Fibroblast of skin of right biceps (primary cell): ENCODE measurements at places on chromosomes 4 and X.
A peak's percentile ranks its signal among the peaks of the same experiment; 100 is the strongest.

- DNase-seq = peak; percentile 9
These were observed 754.8 kb downstream of the RAB28 start for GRCh38 chr4:12729384-12729783.

GRCh38 chr4:123545667-123546572, 149.3 kb downstream of the SPRY1 start:
- DNase-seq = no peak

DNA sequence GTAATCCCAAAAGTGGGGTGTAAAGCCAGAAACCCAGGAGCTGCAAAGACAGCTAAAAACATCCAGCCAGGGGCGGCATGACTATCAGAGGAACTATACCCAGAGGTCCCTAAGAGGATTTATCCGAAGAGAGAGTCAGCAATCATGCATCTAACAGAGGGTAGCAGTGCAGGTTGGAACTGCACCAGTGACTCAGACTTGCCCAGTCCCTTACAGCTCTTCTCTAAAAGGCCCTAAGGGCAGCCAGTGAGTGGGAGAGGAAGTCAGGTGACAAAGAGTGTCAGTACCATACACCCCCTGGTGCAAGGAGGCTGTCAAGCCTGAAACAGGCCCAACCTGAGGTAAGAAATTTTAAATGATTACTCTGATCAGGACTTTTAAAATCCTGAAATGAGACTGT, 88.1 kb downstream of the CAMK2D start:
- peak; percentile 36 for DNase-seq

DNA sequence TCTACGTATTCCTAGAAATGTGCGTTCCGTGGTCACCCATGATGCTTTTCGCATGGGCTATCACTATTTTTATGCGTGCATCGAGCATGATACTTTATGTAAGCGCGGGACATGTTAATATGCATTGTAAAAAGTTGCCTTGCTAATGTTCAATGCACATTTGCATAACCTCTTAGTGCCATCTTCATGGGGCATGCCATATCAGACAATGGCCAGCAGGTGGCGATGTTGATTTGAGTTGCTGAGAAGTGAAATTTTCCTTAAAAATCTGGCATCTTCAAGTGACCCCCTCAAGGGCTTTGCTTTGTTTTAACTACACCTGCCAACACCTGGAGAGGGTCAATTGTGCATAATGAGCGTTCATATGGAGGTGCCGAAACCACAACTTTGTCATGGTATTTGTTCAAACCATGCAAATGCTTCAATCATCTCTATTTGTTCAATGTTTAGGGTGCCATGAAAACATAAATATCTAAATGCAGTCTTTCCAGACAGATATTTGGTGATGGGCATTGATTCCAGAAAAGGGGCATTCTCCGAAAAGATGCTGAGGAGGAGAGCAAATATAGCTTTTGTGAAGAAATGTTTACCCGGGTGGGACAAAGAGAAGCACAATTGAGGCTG, 833.9 kb upstream of the PRKX start:
- DNase-seq = peak; percentile 17

GRCh38 chrX:140664939-140665338, 44.6 kb upstream of the LINC00632 start:
- peak; percentile 18 for DNase-seq

DNA sequence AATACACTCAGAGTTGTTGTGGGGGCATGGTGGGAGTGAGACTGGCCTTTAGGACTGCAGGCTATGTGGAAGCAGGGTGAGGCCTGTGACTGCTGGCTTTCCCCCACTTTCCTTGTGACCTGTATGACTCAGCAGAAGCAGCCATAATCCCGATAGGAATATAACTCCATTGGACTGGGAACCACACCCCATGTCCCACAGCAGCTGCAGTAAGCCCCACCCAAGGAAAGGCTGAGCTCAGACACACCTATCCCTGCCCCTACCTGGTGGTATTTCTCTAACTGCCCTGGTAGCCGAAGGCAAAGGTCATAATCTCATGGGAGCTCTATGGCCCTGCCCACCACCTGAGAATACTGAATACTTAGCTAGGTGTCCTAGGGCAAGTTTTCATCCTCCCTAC, 169.3 kb downstream of the GC start:
- DNase-seq = no peak

- no peak for DNase-seq
These were observed 789.2 kb downstream of the KLHL13 start for GRCh38 chrX:117327373-117327772.

- no peak for DNase-seq
These were observed 46.0 kb upstream of the TMEM184C start for GRCh38 chr4:147571036-147571770.

GRCh38 chrX:70025464-70025863, 24.3 kb downstream of the AWAT2 start:
- DNase-seq = peak; percentile 43

DNA sequence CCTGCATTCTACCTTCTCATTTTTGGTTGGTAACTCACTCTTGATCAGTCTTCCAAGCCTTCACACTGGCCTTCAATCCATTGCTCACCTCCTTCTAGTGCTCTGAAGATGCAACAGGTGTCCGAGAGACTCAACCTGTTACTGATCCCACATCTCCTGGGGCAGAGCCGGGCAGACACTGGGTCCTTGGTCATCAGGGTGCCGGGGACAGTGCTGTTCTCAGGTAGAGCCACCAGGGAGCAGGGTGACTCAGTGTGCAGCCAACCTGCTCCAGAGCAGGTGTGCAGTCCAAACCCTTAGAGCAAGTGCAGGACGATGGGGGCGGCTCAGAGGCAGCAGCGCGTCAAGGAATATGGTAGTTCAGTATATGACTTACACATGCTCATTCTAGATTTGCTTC, 188.4 kb downstream of the DHX15 start:
- no peak for DNase-seq

DNA sequence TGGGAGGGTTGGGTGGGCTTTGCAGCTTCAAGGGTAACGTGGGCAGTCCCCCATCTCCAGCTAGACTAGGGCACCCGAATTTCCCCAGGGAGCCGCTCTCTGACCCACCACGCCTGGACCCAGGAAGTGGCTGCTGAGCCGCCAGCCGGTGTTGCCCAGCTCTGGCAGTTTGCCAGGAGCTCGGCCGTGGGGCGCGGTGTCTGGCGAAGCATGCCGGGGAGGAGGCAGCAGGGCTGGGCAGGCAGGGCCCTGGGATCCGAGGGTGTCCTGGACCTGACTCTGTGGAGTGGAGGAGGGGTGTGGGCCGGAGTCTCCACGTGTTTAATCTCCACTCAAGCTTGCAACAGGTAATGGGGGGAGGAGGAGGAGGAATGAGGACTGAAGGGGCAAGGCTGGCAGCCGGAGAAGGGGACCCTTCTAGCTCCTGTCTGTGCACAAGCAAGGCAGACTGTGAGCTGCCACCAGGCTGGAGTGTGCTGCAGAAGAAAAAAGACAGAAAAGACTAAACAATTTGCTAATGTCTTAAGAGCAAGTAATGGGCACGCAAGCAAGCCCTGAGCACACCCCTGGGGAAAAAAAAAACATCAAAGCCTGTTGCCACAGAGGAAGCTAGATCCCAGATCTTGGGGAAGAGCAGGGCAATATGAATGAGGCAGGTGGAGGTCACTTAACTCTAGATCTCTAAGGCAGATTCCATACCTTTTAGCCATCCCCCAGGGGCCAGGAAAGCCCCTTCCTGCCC, 2.4 kb downstream of the LONRF3 start:
- no peak for DNase-seq

DNA sequence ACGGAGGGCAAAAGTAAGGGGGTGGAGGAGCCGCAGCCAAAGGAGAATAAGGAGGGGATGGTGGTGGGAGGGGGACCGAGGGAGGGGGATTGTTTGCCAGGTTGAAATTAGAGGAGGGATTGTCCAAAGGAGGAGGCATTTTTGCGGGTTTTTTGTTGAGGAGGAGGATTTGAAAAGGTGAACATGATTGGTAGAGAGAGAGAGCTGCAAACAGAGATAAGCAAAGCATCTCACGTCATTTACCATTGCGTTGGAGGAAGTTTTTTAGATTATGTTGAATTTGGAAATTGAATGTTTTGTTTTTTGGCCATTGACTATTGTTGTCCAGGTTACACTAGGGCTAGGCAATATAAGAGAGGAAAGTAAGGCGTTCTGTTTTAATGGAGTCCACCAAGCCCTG, 54.5 kb upstream of the ABCB7 start:
- DNase-seq = no peak

GRCh38 chr4:27005501-27005900, 144.9 kb downstream of the STIM2 start:
- DNase-seq = peak; percentile 79

DNA sequence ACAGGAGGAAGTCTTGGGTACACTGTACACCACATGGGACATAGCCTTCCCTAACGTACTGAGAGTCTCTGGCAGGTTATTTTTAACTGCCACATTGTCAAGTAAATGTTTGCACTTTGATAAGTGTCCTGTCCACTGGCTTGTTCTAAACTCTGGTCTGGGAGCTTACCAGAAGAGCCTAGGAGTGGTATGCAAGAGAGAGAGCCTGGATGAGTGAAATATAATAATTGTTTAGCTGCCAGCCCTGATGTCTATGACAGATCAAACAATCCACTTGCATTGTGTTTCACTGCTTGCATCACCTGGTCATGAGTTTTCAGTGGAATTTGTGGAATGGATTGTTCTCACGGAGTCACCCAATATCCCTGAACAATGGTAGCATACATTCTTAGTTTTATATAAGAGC, 91.6 kb downstream of the SHROOM3 start:
- DNase-seq = peak; percentile 42

DNA sequence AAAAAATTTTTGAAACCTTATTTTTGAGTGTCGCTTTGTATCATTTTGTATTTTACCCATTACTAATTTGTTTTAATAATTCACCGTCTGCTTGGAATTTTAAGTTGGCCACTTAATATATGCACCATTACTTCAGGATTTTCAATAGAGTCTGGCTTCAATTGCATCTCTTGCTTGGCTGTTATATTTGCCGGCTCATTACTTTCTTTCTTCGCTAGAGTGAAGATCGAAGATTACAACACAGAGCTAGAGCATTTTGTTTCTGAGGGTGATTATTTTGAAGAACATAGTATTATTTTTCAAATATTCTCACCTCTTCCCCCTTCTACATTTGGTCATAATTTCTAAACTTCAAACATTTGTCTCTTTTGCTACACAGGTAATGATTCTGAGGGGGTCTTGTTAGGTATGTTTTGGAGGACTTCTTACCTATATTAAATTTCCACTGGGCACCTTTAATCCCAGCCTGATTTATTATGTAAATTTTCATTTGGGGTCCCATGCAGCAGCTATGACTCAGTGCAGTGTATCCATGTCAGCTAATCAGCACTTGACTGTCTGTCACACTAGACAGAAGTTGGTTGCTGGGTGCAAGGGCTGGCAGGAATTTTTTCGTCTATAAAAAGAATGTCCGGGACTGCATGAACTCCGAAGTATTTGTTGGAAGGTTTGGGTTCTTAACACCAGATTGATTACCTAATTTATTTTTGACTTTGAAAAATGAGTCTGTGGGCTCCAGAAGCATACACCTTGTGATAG, 18.6 kb downstream of the TBC1D1 start:
- no peak for DNase-seq

DNA sequence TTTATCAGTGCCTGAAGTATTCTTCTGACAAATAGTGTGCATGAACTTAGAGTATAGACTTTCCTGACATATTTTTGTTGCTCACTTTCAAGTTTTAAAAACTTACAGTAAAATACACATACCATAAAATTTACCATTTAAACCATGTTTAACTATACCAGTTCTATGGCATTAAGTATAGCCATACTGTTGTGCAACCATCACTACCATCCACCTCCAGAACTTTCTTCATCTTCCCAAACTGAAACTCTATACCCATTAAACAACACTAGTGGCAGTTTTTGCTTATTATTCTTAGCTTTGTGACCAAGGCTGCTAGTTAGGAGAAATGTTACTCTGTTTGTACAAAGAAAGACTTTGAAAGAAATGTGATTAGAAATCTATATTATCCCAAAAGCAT, 25.8 kb downstream of the ATP7A start:
- DNase-seq = no peak

- DNase-seq = no peak
These were observed 105.1 kb upstream of the ANXA10 start for GRCh38 chr4:167987285-167987684.

DNA sequence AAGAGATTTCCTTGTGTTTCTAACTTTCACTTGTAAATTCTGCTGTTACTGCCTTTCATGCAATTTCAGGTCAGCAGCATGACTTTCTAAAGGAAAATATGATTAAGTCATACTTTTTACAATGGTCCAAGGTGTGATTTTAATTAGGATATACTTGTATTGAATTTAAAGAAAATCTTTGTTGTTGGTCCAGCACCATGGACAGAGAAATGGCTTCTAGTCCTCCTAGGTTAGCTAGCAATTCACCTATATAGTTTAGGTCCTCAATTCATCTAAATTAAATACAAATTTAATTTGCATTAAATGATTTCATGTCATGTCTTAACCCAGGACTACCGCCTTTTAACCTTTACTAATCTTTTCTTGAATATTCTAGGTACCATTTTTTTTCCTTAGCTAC, 304.9 kb upstream of the RPS6KA3 start:
- peak; percentile 16 for DNase-seq

- no peak for DNase-seq
These were observed 76.4 kb downstream of the LEF1 start for GRCh38 chr4:108092288-108092687.

GRCh38 chr4:15197005-15197404, 194.7 kb downstream of the CPEB2 start:
- no peak for DNase-seq

DNA sequence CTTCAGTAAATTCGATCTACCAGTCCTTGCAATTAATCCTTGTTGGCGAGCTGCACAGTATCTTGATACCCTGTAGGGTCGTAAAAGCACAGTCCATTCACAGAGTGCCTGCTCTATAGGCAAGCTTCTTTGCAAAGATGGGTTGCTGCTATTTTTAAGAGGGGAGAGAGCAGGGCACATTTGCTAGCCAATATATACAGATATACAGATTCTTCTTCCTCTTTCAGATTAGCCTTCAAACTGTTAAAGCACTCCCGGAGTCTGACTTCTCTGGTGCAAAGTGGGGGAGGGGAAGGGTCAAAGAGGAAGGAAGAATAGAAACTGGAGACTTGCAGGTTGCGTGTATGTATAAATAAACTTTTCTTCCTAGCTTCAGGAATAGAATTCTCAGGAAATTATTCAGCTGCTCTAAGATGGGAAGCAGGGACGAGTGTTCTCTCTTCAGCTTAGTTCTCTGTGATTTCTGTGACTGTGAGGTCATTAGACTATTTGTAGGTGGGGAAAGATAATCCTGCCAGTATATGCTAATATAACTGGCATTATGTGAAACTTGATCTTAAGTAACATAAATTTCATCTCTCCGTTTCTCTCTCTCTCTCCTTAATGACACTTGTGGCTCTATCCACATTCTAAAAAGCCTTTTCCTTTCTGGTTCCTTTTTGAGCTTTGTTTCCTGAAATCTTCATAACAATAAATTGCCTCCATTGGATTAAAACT, at the start of gene CYSLTR1:
CYSLTR1 (minus strand) TSS at position 242 of the 717 bp plus-strand sequence. CDS start 53,865 bp downstream, outside the sequence.
- DNase-seq = no peak
